T-helper 2 cell (primary cell): ENCODE measurements at places on chromosomes 3 and 15.

DNA sequence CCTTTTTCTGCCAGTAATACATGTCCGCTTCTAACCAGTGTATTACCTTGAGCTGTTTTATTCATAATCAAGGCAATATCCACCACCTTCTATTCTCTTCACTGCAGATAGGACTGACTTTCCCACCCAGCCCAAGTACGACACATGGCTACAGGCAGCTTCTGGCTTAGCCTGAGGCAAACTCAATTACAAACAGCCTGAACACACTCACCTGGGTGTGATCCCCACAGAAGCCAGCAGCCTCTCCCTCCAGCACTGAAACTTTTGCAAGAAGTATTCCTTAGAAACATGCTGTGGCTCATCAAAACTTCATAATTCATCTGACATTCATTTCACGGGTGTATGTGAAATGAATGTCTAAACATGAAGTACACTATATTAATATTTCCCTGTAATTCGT, 13.5 kb upstream of the KCNMB3 start:
- DNase-seq = no peak

DNA sequence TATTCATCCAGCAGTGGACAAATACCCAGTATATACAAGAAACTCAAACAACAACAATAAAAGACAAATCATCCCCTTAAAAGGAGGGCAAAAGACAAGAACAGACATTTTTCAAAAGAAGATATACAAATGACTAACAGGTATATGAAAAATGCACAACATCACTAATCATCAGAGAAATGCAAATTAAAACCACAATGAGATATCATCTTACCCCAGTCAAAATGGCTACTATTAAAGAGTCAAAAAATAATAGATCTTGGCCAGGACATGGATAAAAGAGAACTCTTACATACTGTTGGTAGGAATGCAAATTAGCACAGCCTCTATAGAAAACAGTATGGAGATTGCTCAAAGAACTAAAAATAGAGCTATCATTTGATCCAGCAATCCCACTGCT, 16.9 kb downstream of the DHX36 start:
- DNase-seq = no peak

GRCh38 chr15:85639752-85640381, 154.9 kb downstream of the KLHL25 start:
- DNase-seq = no peak

- DNase-seq = no peak
These were observed 71.0 kb downstream of the B3GNT5 start for GRCh38 chr3:183324083-183324482.

DNA sequence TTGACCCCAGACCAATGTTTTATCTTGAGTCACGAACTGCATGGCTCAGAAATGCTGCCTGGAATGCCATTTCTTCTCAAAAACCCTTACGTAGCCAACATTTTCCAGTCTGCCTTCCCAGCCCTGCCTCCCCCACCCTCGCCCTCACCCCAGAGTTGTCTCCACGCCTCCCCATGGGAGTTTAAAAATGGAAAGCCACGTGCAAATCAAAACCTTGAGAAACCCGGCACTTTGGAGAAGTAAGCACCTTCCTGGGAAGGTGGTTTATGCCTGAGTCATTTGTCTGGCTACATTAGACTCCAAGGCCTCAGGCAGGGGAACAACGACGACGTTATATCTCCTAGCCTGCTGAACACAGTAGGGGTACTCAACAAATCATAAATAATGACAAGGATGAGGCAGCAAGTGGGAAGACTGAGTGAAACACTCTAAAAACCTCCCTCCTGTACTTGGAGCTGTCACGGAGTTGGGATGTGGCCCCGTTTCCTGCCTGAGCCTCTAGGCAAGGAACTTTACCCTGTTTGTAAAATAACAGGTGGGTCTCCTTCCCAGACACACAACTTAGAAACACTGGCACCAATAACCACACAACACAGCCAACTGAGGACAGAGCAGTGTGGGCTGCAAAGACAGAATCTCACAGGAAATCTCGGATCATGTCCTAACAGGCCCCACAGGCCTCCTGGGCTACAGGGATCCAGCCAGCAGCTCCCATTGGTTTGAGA, 179.1 kb downstream of the NTRK3 start:
- no peak for DNase-seq

- peak; percentile 59 for DNase-seq
These were observed 835 bp downstream of the ARIH2 start for GRCh38 chr3:48919215-48920138.

DNA sequence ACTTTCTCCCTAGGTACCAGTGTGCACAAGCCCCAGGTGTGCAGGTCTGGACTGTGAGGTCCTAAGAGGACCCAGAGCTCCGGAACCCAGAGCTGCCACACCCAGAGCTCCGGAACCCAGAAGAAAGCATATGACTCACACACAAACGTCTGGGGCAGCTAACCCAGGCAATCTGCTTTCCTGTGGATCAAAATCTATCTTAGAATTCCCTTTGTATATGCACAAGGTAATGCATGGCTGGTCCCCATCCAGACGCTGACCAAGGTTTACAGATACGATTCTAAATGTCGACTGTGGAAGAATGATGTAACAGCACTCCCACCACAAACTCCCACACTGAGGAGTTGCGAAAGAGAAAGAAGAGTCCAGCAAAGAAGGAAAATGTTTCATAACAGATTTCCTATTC, 15.7 kb downstream of the KCNMB2 start:
- no peak for DNase-seq

- peak; percentile 66 for DNase-seq
These were observed at the start of gene ARPP19 for GRCh38 chr15:52568601-52569585. Gene ARPP19, minus strand, starts transcription at chr15:52569030. Its CDS starts 138 bp downstream, at chr15:52568892.

- no peak for DNase-seq
These were observed 147.5 kb downstream of the NFKBIZ start for GRCh38 chr3:101996832-101997231.

DNA sequence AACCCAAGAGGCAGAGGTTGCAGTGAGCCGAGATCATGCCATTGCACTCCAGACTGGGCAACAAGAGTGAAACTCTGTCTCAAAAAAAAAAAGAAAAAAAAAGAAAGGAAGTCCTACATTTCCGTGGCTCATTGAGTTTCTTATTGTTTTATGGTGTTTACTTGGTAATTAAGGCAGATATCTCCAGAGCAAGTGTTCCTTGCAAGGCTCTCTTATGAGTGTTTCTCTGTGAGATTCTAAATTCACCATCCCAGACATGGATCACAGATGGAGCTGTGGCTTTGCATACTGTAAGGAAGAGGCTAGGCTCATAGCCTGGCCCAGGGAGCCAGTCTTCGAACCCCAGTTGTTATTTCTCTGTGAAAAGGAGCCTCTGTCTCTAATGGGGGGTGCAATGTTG, 53.0 kb downstream of the IQGAP1 start:
- DNase-seq = no peak

DNA sequence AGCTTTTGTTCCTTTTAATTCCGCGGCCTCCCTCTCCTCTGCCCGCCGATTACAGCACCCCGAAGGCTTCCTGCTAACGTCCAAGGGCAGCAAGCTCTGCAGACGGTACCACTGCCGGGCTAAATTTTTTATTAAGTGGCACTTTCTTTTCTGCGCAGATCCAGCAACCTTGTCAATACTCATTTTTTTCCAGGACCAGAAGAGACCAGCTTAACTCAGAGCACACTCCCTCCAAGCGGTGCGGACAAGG, 542 bp upstream of the MEIS2 start:
- no peak for DNase-seq

DNA sequence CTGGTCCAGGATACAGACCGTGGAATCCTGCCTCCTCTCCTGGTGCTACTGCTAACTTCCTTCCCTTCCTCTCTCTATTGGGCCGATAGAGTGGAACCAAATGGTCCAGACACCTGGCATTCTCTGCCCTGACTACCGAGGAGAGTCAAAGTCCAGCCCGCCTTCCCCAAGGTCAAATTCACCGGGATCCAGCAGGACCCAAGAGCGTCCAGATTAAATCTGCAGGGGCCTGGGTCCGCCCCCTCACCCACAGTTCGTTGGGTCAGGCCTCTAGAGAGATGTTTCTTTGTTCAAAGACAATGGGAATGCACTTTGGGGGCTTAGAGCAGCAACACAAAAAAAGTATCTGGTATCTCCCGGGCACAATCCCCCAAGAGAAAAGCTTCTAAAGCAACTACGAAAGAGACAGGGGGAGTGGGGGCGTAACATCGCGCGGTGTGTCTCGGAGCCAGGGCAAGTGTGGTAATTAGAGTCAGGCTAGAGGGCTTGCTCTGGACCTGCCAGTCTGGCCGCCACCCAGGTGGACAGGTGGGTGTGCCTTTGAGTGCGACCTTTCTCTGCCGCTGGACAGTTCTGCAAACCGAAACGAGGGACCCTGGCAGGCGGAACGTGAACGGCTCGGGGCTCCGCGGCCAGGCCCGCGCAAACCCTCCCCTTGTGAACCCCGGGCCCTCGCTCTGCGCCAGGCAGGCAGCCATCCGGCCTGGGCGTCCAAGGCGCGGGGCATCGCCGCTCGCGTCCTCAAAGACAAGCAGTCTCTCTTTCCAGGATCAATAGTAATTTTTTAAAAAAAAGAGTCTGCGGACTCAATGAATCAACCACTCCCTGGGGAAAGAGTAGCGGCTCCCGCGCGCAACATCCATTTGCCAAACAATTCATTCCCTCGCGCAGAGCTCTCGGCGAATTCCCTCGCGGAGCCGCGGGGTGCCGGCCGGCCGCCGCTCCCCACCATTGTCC, 806 bp downstream of the KLHL25 start:
- peak; percentile 63 for DNase-seq

GRCh38 chr3:35498506-35499210, 140.7 kb upstream of the ARPP21 start:
- no peak for DNase-seq

DNA sequence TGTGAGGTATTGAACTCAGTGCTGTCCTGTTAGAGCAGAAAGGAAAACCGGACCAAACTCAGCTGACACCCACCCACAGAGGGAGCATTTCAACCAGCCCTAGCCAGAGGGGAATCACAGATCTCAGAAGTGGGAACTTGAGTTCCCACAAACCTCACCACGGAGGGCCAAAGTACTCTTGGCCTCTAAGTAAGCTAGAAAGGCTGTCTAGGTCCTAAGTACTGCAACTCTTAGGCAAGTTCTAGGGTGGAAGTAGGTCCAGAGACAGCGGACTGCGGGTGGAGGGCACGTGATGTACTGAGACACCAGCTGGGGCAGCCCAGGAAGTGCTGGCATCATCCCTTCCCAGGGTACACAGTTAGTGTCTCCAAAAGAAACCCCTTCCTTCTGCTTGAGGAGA, 34.1 kb downstream of the EOMES start:
- no peak for DNase-seq

DNA sequence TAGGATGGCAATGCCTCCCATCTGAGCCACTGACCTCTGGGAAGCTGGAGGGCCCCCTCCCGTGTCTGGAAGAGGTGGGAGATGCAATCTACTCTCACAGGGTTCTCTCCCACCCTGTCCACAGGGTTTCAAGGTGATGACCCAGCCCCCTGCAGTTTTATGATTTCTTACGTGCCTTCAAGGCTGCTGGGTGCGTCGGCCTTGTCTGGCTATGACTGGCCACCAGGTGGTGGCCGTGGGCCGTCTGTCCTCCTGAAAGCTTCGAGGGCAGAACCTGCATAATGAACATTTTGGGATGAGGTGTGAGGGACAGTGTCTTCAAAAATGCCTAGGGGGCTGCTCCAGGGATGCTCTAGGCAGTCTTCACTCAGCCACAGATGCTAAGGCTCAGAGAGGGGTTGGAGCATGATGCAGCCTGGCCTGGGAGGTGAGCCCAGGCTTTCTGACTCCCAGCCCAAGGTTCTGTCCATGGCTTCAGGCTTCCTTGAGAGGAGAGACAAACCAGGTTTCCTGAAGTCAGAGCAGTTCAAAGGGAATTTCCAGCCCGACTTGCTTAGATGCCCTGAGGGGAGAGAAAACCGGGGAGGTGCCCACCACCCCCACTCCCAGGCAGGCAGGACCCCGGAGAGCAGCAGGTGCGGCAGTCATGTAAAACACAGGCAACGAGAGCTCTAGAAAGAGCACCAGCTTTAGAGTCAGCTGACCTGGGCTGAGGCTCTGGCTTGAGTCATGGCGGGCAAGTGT, 18.7 kb downstream of the ISG20 start:
- DNase-seq = no peak

DNA sequence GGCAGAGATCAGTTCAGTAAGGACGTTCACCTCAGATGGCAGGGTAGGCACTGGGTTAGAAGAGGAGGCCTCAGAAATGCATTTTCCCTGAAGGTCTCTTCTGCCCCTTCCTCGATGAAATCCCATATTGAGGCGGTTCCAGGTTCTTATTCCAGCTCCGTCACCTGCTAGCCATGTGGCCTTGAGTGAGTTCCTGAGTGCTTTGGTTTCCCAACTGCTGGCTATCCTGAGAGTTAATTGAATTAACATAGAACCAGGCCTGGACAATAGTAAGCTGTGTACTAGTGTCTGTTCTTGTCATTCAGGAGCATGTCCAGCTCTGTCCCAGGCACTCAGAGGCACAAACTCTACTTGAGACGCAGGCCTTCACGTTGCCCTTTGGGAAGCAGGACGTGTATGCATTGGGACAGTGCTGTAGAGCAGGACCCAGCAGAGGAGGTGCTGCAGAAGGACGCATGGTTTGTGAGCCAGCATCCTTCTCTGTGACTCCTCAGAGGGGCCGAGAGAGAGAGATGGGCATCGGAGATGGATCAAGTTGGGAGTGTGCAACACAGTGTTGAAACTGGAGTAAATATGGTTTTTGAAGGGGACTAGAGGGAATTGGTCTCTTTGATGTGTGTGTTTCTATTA, 114.2 kb downstream of the ASB7 start:
- DNase-seq = no peak

DNA sequence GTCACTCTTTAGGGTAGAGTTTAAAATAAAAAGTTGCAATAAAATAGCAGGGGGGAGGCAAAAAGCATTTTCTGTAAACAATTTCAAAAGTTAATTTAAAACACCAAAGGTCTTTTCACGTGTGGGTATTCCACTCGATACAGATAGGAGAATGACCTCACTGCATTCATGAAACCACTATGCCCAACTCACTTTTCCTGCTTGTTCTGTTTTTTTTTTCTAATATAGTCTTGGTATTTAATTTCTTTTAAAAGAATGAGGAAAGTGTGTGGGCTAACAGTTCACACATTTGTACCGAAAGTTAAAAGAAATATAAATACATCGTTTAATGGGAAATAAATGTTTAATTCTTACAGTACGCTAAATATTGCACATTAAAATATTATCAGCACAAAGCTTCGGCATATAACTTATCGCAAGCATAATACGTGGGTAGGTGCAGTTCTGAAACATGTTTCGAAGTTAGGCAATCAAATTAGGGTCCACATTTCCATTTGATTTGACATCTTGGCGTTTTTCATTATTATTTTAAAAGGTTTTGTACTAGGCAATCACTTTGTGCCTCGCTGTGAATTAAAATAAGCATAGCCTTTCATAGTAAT, 41.4 kb downstream of the VGLL4 start:
- no peak for DNase-seq

DNA sequence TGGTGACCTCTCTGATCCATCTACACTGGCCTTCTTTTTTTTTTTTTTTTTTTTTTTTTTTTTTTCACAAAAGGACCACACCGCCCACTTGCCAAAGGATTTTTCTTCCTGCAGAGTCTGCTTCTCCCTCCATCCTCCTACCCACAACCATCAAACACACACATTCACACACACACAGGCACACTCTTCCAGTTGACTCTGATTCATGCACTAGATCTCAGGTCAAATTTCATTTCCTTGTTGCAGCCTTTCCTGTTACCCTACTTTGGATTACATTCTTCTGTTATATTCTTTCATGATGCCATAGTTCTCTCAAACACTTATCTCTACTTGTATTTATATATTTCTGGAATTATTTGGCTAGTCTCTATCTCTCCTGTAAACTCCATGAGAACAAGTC, 133.9 kb downstream of the STAC start:
- no peak for DNase-seq
